ENCODE measurements at places on chromosomes 6 and 20.

DNA sequence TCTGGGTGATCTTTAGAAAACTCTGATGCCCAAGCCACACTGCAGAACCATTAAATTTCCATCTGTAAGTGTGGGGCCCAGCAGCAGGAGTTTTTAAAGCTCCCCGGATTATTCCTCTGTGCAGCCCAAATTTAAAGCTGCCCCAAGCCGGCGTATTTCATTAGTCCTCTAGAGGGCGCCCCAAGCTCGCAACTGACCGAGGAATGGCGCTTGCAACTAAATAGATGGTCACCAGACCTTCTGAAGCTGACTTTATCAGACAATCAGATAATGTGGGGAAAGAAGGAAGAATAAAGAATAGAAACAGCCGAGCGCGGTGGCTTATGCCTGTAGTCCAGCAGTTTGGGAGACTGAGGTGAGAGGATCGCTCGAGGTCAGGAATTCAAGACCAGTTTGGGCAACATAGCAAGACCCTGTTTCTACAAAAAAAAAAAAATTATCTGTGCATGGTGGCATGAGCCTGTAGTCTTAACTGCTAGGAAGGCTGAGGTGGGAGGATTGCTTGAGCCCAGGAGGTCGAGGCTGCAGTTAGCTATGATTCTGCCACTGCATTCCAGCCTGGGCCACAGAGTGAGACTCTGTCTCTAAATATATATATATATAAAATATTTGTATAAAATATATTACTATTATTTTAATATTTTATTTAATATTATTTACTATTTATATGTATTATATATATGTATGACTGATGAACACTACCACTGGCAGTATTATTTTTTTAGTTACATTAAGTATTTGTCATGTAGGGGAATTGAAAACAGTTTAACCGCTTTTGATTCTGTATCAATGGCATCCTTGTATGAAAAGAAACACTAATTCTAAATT, 56.0 kb downstream of the OTOR start:
- peak; percentile 58 for DNase-seq

DNA sequence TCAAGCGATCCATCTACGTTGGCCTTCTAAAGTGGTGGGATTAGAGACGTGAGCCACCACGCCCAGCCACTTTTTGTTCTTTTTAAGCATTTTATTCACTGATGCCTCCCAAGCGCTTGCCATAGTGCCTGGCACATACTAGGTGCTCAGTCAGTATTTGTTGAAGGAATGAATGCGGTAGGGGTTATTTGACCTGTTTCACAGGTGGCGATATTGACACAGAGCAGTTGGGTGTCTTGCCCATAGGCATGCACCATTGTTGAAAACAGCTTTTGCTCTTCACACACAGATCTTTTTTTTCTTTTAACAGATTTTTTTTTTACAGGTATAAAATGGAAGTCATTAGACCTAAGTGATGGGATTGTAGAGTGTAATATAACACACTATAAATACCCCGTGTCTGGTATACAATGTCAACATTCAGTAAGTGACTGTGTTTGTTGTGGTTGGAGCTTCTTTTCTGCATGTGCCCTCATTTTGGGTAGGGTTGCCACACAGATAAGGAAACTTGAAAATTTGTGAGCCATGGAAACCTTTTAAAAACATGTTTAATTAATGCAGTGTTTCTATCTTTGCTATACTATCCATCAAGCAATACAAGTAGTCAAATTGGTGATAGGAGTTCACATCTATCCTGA, 24.8 kb downstream of the RREB1 start:
- no peak for DNase-seq

DNA sequence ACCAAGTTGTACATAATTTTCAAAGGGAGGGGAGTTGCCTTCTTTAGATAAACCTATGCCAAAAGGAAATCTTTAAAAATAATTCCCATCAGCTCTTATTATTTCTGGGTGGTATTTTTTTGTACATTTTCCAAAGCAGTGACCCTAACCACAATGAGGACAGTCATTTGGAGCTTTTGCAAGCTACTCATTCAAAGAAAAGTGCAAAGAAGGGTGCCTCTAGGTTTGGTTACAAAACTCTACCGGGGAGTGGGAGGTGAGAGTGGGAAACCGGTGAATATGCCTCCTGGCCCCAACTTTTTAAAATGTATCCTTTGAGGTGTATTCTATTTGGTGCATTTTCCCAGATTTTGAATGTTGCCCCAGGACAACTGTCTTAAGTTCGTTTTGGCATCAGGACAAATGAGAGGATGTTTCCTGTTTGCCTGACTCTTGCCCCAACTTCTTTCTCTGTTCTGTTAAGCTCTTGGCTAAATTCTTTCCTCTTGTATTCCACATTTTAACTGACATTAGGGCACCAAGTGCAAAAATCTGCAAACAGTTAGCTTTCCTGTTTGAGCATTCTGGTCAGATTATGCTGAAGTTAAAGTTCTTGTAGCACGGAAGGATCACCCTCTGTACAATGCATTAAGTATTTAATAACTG, 78.9 kb downstream of the SLX4IP start:
- no peak for DNase-seq

GRCh38 chr6:38310061-38310460, 329.7 kb downstream of the BTBD9 start:
- no peak for DNase-seq

DNA sequence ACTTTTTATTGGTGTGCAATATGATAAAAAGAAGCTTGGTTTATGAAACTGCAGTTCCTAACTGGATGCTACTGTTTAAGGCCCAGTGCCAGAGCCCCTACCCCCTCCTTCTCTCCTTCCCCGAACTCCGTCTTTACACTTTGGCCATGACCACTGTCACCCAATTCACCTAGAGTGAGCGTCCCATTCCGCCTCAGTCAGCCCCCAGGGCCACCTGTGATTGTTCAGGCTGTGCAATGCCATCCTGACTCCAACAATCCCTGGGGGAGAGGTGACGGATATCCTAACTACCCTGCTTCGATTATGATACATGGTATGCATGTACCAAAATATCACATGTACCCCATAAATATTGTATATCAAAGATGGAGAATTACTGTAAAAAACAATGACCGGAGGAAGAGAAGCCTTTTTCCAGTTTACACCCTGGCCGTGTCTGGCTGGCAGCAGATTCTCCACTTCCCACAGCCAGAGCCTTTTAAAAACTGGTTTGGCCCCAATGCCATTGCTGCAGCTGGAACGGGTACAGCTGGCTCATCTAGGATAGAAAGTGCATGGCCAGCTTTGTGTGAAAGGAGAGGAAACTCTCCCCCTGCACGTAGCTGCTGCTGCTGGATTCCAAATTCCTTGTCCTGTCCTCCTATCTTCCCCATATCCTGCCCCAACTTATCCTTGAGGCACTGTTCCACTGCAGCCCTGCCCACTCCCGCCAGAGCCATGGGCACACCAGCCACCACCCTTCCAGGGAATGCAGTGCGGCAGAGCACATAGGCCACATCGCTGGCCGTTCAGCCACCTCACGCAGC, 99.7 kb downstream of the JPH2 start:
- no peak for DNase-seq

DNA sequence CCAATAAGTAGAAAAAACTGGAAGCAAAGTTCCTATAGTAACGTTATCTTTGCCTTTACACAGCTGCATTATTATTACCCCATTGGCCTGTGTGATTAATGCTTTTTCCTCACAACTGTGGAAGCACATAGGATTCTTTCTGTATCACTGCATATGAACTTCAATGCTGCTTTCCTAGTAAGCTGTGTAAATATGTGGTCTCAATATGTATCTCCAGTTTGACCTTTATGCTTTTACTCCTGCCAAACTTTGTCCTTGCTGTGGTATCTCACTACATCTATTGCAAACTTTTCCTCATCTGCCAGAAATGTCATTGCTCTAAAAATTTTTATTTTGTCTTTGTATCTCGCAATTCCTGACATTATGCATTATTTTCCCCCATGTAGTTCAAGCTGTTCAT, 168.6 kb downstream of the ZFAND3 start:
- DNase-seq, result no peak

- DNase-seq, result no peak
Observed at GRCh38 chr6:149064660-149065015, 252.9 kb upstream of the TAB2 start.

DNA sequence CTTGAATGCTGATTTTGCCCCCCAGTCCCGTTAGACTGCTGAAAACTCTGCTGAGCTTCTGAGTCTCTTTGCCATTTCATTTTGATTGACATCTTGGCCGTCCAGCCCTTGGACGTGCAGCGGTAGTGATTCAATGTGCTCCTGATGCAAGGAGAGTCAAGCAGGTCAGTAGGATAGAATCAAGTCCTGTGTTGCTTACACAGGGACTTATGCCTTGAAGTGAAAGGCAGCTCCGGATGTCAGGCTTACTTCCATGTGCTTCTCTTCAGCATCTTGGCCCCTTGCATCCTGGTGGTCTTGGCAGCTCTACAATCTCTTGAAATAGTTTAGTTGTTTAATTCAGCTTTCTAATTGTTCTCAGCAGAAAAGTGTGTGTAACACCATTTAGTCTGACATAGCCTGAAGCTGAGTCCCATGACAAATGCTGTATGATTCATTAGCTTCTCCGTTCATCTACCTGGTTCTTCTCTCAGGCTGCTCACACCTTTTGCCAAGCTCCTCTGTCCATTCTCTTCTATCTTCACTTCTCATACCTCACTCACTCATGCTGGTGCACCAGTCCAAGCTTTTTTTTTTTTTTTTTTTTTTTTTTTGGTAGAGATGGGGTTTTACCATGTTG, 76.0 kb downstream of the EZR start:
- DNase-seq, result no peak

- no peak for DNase-seq
Observed at GRCh38 chr6:144305985-144306384, 20.9 kb downstream of the UTRN start.
